ENCODE measurements at places on chromosomes 1 and 21.

GRCh38 chr1:70907563-70908310 lies 139.9 kb downstream of the PTGER3 start:
- no peak for DNase-seq

- DNase-seq: no peak
Measured at GRCh38 chr1:66761221-66761620, 9.0 kb downstream of the DYNLT5 start.

- DNase-seq: no peak
Measured at GRCh38 chr1:241470361-241470760, 49.2 kb downstream of the FH start.

DNA sequence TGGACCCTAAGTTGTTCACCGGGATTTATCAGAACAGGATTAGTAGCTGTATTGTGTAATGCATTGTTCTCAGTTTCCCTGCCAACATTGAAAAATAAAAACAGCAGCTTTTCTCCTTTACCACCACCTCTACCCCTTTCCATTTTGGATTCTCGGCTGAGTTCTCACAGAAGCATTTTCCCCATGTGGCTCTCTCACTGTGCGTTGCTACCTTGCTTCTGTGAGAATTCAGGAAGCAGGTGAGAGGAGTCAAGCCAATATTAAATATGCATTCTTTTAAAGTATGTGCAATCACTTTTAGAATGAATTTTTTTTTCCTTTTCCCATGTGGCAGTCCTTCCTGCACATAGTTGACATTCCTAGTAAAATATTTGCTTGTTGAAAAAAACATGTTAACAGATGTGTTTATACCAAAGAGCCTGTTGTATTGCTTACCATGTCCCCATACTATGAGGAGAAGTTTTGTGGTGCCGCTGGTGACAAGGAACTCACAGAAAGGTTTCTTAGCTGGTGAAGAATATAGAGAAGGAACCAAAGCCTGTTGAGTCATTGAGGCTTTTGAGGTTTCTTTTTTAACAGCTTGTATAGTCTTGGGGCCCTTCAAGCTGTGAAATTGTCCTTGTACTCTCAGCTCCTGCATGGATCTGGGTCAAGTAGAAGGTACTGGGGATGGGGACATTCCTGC lies 3.9 kb upstream of the OLFML3 start:
- no peak for DNase-seq

GRCh38 chr1:17307946-17308345 lies at the start of gene PADI4:
PADI4 (plus strand) TSS chr1:17308197; CDS start chr1:17308223, 26 bp downstream.
- DNase-seq: no peak

GRCh38 chr1:112255080-112255479 lies 140.9 kb upstream of the CTTNBP2NL start:
- DNase-seq: no peak

DNA sequence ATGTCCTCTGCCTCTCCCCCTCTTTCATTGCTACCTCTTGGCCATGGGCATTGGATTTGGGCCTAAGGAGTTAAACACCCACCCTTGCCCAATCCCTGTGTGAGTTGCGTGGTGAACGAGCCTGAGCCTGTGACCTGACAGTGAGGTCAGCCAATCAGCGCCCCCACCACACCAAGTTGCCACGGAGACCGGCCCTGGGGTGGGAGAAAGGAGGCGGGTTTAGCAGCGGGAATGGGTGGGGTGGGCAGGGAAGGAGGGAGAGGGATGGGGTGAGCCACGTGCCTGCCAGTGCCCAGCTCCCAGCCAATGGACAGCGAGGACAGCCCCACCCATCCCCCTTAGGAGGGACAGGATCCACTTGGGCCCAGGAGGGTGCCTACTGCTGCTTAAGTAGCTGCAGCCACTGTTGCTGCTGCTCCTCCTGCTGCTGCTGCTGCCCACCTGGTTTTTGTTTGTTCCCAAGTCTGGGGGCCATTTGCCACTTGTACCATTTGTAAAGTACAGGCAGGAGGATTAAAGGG lies 9.5 kb downstream of the ZBTB7B start:
- peak; percentile 89 for DNase-seq

All from NT2/D1 (cell line).